ENCODE measurements at places on chromosomes 5 and 9.
A peak's percentile ranks its signal among the peaks of the same experiment; 100 is the strongest.

- DNase-seq, result peak; percentile 84
These were observed at the start of gene RFK for GRCh38 chr9:76394195-76394959. Gene RFK, minus strand, starts transcription at chr9:76394426. Its CDS starts 255 bp downstream, at chr9:76394171.

DNA sequence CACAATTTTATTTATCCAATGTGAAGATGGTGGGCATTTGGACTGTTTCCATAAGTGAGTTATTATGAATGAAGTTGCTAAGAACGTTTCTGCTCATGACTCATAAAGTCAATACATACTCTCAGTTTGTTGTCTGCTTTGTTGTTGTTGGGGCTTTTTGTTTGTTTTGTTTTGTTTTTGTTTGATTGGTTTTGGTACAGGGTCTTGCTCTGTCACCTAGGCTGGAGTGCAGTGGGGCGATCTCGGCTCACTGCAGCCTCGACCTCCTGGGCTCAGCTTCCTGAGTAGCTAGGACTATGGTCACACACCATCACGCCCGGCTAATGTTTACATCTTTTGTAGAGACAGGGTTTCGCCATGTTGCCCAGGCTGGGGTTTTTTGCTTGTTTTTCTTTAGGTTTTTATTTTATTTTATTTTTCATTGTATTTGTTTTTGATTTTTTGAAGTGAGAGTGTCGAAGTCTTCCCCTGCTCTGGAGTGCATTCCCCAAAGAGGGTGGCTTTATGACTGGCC lies 18.0 kb downstream of the TRIM7 start:
- DNase-seq, result no peak

DNA sequence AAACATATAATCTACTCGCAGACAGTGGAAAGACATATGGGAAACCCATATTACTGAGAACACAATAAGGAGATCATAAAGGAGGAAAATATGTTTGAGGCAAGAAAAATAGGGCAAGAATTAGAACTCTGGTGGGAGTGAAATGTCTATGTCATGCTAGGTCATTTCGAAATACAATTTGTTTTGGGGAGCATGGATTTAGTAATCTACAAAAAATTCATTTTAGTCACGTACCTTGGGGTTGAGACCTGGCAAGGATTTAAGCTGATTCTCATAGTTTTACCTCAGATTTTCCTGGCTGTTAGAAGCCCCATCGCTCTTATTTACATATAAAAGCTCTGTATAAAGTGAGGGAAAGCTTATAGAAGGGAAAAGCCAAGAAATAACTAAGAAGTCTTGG lies 11.5 kb upstream of the CSNK1G3 start:
- no peak for DNase-seq

- peak; percentile 67 for DNase-seq
These were observed 719 bp downstream of the PAIP2 start for GRCh38 chr5:139342423-139342723.

- no peak for DNase-seq
These were observed 24.4 kb upstream of the TRIO start for GRCh38 chr5:14118551-14119320.

Measured in T-helper 17 cell (primary cell).